ENCODE measurements at places on chromosomes 6 and 20.

DNA sequence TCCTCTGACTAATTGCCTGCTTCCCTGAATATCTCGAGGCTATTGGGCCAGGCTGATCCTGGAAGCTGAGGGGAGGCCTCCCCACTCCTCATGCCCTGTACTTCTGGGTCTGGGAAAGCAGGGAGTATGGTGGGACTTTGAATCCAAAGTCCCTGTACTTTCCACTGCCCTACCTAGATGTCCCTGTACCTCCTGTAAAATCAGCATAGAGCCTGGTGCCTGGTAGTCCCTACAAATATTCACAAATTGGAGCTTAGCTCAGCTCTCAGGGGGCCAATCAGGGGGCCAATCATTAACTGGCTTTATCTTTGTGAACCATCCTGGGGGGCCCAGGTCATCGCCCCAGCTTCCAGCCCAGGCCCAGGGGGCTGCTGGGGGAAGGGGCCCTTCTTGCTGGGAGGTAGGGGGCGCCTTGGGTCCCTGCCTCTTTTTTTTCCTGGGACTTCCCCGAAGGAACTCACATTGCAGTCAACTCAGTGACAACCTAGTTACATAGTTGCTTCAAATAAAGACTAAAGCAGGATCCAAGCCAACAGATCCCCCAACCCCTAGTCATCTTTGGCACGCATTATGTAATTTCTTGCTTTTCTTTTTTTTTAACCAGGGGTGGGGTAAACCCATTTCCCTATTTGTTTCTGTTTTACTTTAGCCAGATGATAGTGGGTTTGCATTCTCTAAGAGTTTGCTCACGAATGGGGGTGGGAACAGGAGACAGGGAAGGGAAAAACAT, 6.9 kb upstream of the VEGFA start:
- no peak for DNase-seq

DNA sequence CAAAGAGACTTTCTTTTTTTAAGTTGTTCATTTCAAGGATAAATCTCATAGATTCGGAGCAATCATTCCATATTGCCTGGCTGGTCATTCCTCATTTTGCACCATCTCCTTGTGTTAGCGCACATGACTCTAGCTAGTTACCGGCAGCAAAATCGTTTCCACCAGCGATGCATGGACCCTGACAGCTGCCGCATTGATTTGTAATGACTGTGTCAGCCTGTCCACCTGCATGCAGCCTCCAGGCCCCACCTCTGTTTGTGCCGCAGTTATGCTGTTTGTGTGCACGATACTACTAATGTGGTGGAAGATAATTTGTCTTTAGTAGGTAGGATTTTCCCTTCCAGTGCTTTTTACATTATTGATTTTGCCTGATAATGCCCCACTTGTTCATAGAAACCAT, 164.0 kb downstream of the TBC1D7 start:
- DNase-seq: no peak

- DNase-seq: no peak
Observed at GRCh38 chr6:139647841-139648240, 273.4 kb upstream of the CITED2 start.

- DNase-seq: no peak
Observed at GRCh38 chr6:56640374-56640773, 2.3 kb downstream of the DST start.

- no peak for DNase-seq
Observed at GRCh38 chr6:56730663-56731529, 88.2 kb upstream of the DST start.

- peak; percentile 63 for DNase-seq
Observed at GRCh38 chr6:155327326-155328073, 13.2 kb upstream of the TFB1M start.

- DNase-seq: no peak
Observed at GRCh38 chr20:50396623-50397022, 113.6 kb upstream of the PTPN1 start.

DNA sequence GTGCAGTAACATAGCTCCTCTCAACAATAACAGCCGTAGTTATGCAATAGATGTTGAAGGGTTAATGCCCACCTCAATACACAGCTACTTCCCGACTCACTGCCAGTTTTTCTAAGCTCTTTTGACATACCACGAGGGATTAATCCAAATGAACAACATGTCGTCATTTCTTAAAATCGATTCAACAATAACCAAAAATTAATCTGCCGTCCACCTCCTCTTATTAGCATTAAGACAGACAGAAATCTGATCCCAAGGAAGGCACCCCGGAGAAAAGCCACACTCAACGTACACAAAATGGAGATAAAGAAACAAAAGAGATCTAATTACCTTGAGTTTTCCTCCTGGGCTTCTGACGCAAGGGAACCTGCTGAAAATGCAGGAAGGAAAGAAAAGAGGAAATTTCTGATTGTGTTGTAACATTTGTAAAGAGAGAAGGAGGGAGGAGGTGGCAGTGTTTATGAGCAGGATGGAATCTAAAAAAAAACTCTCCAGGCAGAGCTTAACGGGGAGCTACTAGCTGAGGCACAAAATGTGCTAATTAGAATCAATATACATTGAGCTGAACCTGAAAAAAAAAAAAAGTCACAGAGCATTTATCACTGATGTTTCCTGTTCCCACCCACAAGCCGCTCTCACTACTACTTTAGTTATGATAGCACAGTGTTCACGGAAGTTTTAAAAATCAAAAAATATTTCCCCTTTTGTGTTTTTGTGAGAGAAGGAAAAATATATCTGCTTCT, 109.3 kb downstream of the IPCEF1 start:
- DNase-seq: no peak

DNA sequence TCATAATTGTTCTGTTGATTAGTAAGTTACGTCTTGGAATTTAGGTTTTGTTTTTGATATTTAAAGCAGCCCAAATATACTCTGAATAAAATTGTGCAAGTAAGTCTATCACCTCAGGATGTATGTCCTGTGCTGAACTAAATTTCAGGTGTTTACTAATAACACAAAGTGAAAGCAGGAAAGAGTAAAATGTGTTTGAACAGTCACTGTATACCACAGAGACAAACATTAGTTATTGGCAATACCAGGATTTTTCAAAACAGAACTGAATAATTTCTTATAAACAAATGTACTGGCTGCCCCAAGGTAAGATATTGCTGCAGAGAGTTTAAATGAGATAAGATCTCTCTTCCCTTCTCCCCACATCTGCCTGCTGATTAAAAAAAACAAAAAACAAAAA, 404.7 kb upstream of the RUNX2 start:
- DNase-seq: no peak

- DNase-seq: no peak
Observed at GRCh38 chr6:139249395-139249794, 42.4 kb downstream of the TXLNB start.

- DNase-seq: no peak
Observed at GRCh38 chr20:14334306-14334930, 3.0 kb downstream of the FLRT3 start.

GRCh38 chr6:44255871-44256774, 1.2 kb downstream of the SLC35B2 start:
- DNase-seq: no peak

- no peak for DNase-seq
Observed at GRCh38 chr20:44776980-44777379, 31.3 kb downstream of the KCNK15 start.

- no peak for DNase-seq
Observed at GRCh38 chr6:80550281-80550680, 443.8 kb downstream of the BCKDHB start.

DNA sequence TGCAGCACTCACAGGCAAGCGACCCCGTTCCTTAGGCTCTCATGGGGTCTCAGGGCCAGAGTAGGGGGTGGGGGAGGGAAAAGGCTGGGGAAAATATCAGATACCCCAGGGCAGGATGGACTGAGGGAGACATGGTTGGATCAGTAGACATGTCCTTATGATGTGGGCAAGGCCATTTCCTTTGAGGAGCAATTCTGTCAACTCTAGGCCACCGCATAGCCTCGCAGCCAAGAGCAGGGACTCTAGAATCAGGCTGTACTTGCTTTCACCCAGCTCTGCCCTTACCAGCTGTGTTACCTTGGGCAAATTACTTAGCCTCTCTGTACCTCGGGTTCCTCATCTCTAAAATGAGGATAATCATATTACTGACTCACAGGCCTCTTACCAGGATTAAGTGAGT, 2.2 kb upstream of the MAPK13 start:
- DNase-seq: no peak

- peak; percentile 20 for DNase-seq
Observed at GRCh38 chr20:60262967-60263603, 304.9 kb downstream of the CDH26 start.

DNA sequence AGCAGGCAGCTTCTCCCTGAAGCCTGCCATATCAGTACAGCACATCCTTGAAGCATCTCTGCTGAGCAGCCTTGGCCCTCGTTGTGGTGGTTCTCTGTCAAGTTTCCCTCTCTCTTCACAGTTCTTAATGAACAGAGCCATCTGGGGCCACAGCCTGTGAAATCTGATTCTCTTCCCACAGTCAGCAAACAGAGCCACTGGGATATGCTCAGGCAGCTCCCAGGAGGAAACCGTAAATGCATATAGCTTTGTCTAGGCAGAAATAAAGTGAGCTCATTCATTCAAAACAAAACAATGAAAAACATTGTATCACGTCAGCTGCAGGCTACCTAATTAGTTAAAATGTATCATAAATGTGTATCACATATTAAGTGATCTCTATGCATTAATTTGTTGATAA, 80.3 kb downstream of the TBC1D7 start:
- no peak for DNase-seq

DNA sequence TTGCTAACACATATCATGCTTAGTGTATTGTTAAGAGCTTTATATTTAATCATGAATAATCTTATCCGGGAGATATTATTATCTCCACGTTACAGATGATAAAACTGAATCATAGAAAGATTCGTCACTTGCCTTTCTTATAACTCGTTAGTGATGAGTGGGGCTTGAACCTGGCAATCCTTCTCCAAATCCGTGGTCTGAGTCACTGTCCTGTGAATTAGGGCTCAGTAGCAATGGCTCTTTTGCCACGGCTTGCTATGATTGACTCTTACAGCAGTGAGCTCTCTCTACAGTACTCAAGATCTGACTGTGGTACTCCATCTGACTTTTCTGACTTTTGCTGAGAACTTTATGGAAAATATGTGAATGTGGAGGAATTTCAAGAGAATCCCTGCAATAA, 246.9 kb downstream of the PACRG start:
- no peak for DNase-seq

GRCh38 chr6:5723841-5724691, 282.7 kb downstream of the NRN1 start:
- no peak for DNase-seq

- DNase-seq: no peak
Observed at GRCh38 chr20:59152559-59153354, 10.9 kb upstream of the ZNF831 start.

DNA sequence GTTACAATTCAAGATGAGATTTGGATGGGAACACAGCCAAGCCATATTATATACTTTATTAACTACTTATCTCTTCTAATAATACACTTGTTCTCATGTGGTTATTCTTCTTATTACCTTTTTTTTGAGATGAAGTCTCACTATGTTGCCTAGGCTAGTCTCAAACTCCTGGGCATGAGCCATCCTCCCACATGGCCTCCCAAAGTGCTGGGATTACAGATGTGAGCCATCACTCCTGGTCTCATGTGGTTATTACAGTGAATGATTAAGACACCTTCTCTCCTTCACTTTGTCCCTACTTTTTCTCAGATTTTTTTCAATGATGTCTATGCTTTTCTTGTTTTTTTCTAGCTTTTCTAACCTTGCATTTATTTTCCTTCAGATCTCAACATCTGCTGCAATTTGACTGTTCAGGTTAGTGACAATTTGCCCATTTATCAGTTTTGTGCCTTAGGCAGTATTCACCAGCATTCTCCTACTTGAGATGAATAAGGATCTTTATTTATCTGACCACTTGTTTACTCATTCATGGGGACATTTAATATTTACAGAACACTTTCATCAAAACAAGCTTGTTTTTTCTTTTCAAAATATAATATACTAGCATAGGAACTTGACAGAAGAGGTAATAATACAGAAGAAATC, 105.7 kb downstream of the SLC16A10 start:
- DNase-seq: no peak

DNA sequence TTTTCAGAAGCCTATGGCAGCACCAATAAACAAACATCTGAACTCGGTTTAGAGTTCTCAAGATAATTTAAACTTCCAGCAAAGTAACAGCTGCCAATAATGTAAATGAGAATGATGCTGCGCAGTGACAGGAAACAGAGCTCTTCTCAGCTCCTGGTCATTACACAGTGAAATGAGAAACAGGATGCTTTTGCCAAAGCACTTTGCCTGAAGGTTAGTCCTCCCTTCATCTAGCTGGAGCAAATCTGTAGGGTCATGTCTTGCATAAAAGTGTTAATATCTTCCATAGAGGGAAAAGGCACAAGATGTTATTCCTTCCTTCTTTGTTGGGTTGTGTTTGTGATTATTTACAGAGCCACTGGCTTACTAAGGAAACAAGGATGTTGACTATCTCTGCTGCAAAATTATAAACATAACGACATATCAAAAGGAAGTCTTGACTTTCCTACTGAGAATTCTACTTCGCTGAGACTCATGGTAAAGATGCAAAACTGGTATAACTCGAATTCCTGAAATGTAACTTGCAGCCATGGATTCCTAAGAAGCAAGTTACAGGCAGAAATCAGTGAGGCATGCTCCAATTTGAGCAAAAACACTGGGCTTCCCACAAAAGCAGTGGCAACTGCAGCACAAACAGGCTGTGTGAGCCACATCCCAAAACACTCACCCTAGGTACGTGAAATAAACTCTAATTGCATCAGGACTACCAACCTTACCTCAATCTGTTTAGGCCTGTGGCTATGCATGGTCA, 102.5 kb upstream of the BEND6 start:
- no peak for DNase-seq

GRCh38 chr6:40328386-40328985, 258.7 kb downstream of the LRFN2 start:
- no peak for DNase-seq

DNA sequence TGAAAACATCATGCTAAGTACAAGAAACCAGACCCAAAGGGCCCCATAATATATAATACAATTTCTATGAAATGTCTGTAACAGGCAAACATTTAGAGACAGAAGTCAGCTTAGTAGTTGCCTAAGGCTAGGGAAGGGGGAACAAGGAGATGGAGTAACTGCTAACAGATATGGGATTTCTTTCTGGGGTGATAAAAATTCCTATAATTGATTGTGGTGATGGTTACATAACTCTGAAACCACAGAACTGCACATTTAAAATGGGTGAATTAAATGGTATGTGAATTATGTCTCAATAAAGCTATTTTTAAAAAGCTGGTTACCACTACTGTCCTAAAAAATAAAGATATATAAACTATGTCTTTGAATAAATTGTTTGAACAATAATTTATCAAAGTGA, 3.2 kb downstream of the CEP162 start:
- DNase-seq: no peak

Data from activated CD4-positive, alpha-beta T cell treated with anti-CD3 and anti-CD28 coated beads, Interleukin-2, amount 50 U/mL, for 24 hours (primary cell).